ENCODE measurements at places on chromosomes 11 and 22.

DNA sequence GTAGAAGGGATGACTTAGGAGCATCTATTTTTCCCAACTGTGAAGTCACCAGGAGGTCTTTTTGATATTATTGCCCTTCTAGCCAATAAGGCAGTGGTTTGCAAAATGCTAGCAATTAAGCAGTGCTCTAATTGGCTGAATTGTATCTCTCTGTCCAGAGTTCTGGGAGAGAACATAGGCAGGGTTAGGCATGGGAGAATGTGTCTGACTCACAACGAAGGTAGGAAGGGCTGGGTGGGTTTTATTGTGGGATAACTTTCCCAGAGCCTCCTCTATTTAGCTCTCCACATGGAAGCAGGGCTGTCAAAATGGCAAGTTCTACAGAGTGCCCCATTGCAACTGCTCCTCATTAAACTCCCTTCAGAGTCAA is 415.9 kb upstream of the CADM1 start:
- no peak for DNase-seq

DNA sequence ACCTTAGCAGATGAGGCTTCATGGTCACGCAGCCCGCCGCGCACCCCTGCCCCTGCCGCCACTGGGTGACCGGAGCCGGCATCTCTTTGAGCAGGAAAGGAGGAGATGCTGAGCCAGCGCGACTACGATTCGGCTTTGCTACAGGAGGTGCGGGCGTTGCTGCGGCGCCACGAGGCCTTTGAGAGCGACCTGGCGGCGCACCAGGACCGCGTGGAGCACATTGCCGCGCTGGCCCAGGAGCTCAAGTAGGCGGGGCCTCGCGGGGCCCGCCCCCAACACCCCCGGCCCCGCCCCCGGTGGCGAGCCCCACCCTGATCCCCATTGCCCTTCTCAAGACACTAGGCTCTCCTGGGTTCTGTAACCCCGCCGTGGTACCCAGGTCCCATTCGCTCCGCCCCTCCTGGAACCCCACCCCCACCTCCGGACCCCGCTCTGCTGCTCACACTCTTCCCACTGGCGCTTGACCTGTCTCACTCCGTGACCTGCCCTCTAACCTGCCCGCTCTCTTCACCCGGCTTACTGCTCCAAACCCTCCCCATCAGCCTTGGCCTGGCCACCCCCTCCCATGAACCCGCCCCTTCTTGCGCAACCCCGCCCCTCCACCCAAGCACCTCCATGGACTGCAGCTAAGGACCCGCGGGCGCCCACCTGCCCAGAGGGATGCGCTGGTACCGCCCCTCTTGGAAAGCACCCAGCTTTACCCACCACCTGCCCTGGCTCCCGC is 9.1 kb downstream of the CTSF start:
- no peak for DNase-seq

DNA sequence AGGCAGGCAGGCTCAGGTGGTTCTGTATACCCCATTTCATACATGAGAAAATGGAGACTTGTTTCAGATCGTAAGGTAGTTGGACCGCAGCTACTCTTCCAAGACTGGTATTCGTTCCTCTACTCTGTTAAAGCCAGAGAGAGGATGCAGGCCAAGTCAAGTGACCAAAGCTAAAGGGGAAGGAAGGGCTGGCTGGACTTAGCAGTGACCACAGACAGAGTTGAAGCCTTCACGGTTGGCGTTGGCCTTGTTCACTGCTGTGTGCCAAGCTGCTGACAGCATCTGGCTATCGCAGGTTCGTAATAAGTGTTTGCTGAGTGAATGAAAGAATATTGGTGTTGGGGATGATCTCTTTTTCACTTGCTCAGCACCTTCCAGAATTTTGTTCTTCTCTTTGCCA is 64.2 kb downstream of the PTPRJ start:
- no peak for DNase-seq

DNA sequence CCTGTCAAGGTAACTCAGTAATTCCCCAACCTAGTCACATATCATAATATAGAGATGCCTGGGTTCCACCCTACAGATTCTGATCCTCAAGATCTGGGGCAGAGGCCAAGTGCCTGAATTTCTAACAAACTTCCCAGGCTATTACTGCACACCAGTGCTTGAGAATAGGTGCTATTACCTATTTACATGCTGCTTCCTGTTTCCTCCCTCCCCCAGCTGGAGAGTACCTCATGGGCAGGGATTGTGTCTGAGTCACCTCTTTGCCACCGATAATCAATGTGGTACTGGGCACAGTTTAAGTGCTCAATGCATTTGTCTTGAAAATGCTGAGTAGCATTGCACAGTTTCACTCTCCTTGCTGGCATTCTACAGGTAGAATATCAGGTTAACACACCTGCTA is 582.2 kb upstream of the CADM1 start:
- DNase-seq: no peak

- DNase-seq: no peak
Observed at GRCh38 chr11:86176165-86176884, 68.2 kb upstream of the EED start.

DNA sequence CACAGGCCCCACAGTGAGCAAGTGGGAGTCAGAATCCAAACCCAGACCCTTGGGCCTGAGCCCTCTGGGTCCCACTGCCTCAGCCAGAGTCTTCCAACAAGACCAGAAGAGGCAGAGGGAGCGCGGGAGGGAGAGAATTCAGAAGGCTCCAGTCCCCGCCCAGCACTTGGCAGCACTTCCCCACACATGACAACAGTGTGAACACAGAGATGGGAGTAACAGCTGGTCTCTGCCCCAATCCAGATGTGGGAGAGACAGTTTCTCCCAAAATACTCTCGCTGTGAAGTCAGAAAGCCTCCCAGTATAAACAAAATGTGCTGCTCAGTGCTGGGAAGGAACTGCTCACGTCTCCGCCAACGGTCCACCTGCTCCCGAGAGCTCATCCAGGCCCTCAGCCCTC is 219.9 kb downstream of the MN1 start:
- no peak for DNase-seq

All from NCI-H2081 treated with DMSO at 0.1 percent for 48 hours (cell line).